ENCODE measurements at places on chromosomes 11 and 22.
A peak's percentile ranks its signal among the peaks of the same experiment; 100 is the strongest.

DNA sequence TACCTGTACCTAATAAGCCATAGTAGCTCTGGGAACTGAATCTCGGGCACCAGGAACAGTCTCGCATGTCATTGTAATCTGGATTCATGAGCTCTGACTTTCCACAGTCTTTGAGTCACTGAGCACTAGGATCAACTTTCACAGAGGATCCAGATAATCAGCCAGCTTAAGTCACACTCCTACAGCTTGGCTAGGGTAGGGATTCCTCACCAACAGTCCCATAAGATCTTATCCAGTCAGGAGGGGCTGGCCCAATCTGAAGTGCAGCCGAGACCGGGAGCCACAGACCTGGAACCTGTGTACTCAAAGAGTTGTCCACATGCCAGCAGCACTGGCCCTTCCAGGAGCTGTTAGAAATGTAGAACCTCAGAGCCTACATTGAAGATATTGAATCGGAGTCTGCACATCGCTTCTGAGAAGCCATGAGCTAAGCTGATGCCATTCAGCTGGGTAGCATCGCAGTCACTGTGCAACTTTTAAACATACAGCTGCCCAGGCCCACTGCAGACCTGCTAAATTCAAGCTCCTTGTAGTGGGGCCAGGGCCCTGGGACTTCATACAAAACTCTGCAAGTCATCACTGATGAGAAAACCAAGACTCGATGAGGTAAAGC lies 538.8 kb upstream of the B3GAT1 start:
- no peak for DNase-seq

DNA sequence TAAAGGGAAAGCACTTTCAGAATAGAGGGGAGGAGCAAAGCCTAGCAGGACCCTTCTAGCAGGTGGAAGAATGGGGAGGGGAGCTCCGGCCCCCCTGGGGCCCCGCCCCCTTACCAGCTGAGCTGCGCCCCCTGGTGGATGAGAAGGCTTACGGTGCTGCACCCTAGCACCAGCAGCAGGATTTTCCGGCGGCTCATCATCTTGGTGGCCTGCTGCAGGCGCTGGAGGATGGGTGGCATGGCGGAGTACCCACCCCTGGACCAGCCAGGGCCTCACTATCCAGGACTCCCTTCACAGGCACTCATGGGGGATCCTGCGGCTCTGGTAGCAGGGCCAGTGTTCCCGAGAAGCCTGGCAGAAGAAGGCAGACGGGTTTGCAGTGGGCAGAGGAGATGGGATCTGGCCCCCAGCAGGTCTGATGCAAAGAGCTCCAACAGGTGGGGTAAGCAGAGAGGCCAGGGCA lies 3.8 kb downstream of the GAL3ST3 start:
- DNase-seq = peak; percentile 87

DNA sequence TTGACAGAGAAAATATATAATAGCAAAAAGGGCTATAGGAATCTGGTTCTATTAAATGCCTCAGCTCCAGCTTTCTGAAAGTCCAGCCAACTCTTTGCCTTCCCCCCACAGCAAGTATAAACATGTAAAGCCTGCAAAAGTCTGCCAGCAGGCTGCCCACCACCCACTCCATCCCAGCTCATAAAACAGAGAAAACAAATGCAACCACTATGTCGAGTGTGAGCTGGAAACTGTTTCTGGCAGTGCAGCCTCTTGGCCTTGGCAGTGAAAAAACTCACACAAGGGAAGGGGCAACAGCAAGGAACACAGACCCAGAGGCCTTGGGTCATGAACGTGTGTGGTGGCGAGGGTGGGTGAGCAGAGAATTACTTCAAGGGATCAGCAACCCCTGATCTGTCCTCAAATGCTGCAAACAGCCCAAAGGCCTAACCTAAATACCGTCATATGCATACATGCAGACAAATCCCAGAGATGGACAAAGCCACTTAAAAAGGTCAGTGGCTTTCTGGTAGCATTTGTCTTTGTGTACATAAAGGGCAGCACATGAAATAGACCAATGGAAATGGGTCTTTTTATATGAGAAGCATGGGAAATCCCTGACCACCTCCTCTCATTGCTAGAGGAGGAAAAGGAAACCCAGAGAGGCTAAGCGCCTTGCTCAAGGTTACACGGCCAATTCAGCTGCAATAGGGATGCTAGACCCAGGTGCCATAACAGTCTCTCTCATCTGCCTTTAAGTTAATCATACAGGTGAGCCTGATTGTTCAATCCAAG lies 74.8 kb downstream of the NAT10 start:
- DNase-seq = no peak

DNA sequence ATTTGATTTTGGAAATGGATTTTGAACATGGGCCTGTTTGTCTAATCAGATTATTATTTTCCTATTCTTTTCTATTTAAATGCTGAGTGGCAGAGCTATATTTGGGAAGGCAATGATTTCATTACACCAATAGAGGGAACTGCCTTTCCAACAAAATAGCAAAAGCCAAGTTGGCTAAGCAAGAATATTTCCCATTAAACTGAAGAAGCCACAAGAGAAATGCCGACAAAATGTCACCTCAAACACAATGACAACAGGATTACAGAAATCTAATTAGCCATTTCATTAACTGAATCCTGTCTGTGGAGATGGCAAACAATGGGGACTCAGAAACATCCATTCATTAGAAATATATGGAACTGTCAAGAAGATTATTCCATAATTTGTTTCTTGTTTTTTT lies 1593.1 kb upstream of the RAG2 start:
- no peak for DNase-seq

- DNase-seq = peak; percentile 72
These were observed 353.9 kb upstream of the TENM4 start for GRCh38 chr11:79794484-79795393.

- peak; percentile 31 for DNase-seq
These were observed 111.9 kb downstream of the EHF start for GRCh38 chr11:34732831-34733230.

GRCh38 chr11:74462009-74462408 lies 5.3 kb downstream of the KCNE3 start:
- DNase-seq = no peak

- DNase-seq = no peak
These were observed 5.2 kb downstream of the MUC6 start for GRCh38 chr11:1031121-1031899.

- DNase-seq = peak; percentile 40
These were observed 68.2 kb upstream of the SHISAL1 start for GRCh38 chr22:44380756-44381486.

- DNase-seq = no peak
These were observed 2.8 kb downstream of the NHERF4 start for GRCh38 chr11:119188067-119188466.

DNA sequence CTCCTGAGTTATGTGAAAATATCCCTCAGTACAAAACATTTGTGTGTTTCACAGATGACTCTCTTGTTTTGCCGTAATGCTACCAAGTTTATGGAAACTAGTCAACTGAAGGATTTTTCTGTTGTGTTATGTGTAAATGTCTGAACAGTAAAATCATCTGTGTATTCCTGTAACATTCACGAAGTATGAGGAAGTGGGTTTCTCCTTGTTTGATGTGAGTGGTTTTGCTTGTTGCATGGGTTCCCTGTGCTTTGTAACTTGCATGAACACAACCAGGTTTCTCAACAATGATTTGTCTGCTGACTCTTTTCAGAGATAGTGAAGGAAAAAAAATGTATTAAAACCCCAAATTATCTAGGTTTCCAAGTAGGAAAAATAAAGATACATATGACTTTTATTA lies 138.1 kb downstream of the PGR start:
- no peak for DNase-seq

DNA sequence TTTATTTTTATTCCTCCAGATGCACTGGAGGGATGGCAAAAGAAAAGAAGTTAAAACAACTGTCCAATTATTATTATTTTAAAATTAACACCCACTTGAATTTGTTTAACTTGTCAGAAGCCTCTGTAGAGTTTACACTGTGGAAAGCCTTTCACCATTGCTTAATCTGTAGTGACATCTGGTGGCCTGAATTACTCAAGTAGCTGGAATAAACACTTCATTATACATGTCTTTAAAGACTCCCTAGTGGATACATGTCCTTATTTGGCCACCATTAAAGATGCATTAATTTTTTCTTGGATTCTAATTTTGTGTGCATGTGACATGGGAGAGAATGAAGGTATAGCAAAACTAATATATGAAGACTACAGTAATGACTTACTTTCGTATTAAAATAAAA lies 1496.5 kb downstream of the FAM181B start:
- DNase-seq = peak; percentile 70

Measured in NCI-H345 (cell line).